ENCODE measurements at places on chromosomes 3 and 15.

GRCh38 chr3:30672959-30673358 is 66.6 kb downstream of the TGFBR2 start:
- DNase-seq, result no peak

- peak; percentile 51 for DNase-seq
These were observed at the start of gene EHHADH for GRCh38 chr3:185253645-185254410. TSS of gene EHHADH (minus strand) at chr3:185254049. CDS start at chr3:185254022, 27 bp downstream.

- DNase-seq, result peak; percentile 9
These were observed 18.5 kb upstream of the RIOX2 start for GRCh38 chr3:97990624-97991292.

DNA sequence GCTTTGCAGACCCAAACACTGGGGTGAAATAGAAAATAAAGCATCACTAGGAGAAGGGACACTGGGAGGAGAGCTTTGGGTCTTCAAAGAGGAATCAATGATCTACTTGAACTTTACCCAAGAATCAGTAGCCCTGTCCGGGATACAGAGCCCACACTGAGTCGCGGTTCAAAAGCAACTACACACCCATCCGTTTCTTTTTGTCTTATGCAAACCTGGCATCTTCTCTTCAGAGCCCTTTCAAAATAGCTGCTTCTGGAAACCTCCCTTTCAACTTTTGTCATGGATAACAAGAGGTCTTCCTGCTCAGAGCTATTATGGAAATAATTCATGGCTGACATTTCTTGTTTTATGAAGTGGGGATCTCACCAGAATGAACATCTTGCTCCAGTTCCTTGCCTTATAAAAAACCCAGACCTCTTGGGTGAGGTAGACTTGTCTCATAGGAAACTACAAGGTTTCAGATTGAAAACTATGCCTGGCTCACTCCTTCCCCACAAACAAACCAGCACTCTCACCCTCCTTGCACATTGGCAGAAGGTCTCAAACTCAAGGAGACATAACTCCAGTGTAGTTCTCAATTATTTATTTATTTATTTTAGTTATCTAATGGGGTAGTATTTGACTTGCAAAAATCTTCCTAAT is 115.1 kb upstream of the ARHGEF3 start:
- no peak for DNase-seq

DNA sequence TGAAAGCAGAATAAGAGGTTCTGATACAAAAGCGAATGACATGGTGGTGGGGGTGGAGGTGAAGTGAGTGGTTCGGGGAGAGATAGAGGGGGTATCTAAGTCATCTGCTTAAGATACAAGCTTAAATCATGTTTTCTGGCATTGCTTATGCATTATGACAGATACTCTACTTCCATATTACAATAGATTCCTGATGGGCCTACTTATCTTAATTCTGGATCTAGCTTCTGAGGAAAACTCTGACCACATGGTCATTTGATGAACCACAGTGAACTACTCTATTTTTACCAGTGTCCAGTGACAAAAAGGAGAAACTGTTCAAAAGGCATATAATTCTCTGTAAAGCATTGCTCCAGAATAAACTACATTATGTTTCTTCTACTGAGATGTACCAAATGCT is 673.7 kb upstream of the CCDC54 start:
- no peak for DNase-seq

DNA sequence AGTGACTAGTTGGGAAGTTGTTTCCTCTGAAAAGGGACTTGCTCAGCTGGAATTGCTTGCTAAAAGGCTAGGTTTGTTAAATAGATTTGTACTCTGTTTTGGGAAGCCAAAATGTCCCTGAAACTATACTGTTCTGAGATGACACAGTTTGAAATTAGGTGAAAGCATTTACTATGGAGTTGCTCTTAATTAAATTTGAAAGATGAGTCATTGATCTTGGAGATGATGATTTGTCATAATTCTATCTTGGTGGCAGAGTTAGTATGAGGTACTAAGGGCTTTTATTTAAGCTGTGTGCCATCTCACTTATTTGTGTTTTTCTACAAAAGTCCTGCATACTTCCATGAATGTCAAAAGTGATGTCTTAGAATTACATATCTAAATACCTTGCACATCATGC is 320.9 kb downstream of the PTPRG start:
- DNase-seq, result no peak

GRCh38 chr15:57171426-57171825 is 204.9 kb upstream of the CGNL1 start:
- DNase-seq, result peak; percentile 53

DNA sequence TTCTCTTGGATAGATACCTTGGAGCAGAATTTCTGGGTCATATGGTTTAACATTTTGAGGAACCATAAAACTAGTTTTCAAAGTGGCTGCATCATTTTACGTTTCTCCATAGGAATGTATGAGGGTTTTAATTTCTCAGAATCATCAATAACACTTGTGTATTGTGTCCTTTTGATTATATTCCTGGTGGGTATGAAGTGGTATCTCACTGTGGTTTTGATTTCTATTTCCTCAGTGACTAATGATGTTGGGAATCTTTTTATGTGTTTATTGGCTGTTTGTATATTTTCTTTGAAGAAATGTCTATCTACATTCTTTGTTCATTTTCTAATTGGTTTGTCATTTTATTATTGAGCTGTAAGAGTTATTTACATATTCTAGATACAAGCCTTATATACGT is 28.8 kb downstream of the CDIN1 start:
- no peak for DNase-seq
